Stimulated activated CD4-positive, alpha-beta T cell treated with anti-CD3 and anti-CD28 coated beads, Interleukin-12 subunit alpha, Interleukin-12 subunit beta, amount 100 ng/mL, for 48 hours (primary cell): ENCODE measurements at places on chromosomes 1 and 21.

GRCh38 chr21:25689226-25689625 is 45.5 kb downstream of the ATP5PF start:
- DNase-seq, result no peak

DNA sequence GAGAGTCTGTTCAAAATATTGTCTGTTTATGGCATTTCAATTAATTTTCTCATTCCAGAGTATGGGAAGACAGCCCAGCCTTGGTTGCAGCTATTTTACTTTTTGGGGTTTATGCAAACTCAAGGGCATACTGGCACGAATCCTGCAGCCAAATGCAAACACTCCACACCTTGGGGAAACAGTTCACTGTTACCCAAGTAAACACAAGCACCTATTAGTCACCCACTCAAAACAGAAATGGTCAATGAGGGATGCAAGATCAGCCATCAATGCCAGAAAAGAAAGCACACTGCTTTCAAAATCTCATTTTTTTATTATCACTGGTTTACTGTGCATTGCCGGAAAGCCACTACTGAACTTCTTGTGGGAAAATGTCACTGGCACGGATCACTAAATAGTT is 170.6 kb downstream of the RUNX1 start:
- no peak for DNase-seq

GRCh38 chr1:116498789-116499628 is 71.8 kb downstream of the CD58 start:
- peak; percentile 66 for DNase-seq

DNA sequence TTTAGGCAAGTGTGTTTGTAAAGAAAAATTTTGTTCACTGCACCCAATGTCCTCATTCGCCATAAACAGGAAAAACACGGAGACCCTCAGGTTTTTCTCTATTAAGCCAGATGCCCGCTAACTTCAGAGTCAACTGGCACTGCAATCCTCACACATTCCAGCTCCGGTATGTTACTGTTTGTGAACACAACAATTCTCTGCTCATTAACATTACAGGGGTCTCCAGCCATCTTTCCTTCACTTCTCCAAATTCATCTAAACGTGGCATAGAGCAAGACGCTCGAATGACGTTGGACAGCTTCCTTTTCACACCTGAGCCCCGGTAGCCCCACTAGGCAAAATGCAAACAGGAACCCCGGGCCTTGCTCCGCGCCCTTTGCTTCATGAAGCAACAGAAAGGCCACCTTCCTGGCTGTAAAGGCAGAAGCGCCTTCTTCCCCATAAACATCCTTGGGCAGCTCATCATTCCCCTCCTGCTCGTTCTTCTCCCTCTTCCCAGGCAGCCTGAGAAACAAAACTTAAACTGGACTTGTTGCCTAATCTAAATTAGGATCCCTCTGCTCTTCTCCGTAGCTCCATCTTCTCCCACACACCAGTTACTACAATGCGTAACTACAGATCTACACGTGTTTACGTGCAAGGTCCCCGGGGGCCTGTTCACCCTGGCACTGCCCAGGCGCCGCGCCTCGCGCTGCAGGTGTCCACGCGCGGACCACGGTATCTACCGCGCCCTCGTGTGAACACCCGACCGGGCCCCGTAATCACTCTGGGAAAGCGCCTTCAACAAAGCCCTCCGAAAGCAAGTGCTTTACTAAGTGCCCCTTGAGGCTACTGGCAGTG is 1.2 kb downstream of the LBR start:
- DNase-seq, result no peak

DNA sequence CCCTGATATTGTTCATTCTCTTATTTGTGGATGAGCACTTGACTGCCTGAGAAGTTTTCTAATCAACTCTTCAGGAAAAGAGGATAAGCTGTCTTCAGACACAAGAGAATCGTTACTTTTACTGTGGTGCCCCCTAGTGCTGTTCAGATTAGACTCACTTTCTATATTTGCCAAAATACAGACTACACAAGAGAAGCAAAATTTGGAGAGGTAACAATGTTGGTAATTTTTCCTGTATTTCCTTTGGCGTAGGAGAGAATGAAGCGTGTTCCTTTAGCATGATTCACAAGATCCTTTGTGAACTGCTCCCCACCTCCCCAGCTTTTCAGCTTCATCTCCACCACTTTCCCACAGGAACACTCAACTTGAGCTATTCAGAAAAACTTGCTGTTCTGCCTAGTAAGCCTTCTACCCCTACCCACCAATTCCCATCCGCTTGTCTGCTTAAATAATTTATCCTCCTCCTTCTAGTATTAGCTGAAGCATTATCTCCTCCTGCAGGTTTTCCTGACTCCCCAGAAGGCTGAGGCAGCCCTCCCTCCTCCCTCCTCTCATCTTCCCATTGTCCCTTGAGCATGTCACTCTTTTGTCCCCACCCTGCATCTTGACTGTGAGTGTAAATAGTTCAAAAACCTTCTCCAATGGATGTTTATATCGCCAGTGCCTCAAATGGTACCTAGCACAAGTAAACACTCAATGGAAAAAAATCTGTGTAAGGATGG is 4.5 kb downstream of the TNFSF4 start:
- DNase-seq, result no peak

- no peak for DNase-seq
Observed at GRCh38 chr1:173112129-173112528, 61.4 kb upstream of the TNFSF18 start.

DNA sequence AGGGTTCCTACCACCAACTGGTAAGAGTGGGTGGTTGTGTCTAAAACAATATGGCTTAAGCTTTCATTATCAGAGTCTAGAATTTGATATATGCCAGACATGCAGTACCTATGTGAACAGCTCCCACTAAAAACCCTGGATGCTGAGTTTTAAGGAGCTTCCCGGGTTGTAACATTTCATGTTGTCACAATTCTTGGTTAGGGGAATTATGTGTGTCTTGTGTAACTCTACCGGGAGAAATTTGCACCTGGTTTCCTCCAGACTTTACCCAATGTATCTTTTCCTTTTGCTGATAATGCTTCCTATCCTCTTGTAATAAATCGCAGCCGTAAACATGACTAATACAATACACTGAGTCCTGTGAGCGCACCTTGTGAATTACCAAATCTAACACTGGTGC is 48.3 kb downstream of the ARID4B start:
- no peak for DNase-seq

DNA sequence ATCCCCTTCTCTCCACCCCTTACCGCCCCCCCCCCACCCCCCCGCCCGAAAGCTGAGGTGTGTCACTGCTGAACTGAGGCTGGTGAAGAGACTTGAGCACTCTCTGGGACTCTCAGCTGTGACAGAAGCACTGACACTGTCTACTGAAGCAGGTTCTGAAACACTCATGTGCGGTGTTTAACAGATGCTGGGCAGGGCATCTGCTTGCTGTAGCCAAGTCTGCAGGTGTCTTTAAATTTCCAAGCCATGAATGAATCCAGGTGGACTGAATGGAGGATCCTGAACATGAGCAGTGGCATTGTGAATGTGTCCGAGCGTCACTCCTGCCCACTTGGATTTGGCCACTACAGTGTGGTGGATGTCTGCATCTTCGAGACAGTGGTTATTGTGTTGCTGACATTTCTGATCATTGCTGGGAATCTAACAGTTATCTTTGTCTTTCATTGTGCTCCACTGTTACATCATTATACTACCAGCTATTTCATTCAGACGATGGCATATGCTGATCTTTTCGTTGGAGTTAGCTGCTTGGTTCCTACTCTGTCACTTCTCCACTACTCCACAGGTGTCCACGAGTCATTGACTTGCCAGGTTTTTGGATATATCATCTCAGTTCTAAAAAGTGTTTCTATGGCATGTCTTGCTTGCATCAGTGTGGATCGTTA is at the start of gene GPR52:
Gene GPR52 (plus strand): TSS at position 99 of the 665 bp plus-strand sequence. CDS start 148 bp downstream, at position 247.
- no peak for DNase-seq

- DNase-seq, result no peak
Observed at GRCh38 chr1:61450872-61451571, 273.9 kb downstream of the TM2D1 start.

DNA sequence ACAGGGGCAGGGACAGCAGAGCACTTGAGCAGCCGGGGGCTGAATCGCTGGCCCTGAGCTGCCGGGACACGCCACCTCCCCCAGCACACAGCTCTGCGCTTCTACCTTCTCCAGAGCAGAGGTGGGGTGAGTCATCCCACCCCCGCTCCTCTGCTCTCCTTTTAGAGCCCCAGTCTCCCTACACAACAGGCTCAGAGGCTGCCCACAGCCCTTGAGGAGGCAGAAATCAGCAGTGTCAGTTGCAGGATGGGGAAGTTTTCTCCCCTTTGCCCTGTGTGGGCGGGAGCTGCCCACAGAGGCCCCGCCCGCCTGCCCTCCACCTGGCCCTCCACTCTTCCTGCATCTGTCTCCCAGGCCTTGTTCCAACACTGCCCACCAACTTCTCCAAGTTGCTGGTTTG is 94.6 kb downstream of the STUM start:
- peak; percentile 59 for DNase-seq

DNA sequence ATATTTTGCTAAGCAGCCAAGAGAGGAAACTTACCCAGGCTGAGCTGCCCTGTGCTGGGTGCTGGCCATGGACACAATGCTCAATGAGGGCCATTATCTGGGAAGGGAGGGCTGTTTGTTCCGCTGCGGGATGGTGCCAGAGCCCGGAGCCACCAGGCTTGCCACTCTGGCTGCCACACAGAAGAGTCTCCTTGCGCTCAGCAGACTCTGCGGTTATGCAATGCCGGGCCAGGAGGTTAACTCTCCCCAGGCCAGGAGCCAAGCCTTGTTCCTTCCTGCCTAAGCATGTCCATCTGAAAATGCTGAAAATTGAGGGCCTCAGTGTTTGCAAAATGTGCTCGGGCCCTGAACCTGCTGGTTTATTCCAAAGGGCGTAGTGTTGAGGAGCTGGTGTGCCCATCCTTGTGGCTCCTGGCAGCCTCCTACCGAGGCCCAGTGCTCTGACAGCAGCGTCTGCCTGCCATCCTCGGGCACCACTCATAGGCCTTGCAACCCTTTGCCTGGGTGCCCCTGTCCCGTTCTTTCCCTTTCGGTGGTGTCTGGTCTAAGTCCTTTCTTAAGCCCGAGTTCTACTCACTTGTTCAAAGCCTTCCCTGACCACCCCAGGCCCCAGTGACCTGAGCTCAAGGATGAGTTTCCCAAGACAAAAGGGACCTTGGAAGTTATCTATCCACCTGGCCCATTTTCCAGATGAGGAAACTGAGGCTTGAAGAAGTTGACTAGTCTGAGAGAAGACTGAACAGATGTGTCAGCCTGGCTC is 133.8 kb upstream of the EDN2 start:
- no peak for DNase-seq

DNA sequence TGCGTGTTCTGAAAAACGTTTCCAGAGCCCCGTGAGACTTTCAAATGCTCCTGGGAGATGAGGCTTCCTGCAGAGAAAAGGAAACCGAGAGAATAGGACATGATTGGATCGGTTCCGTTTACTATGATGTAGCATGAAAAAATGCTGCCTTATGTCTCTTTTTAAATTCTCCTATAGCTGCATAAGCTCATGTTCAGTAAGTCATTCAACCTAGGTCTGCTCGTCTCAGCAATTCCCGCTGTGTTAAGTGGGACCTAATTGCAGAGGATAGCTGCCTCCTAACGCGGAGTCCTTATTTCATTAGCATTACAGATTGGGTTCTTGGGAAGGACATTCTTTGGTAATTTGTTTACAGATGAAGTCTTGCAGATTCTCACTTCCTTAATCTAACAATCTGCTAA is 165.3 kb downstream of the GALNT2 start:
- DNase-seq, result no peak

DNA sequence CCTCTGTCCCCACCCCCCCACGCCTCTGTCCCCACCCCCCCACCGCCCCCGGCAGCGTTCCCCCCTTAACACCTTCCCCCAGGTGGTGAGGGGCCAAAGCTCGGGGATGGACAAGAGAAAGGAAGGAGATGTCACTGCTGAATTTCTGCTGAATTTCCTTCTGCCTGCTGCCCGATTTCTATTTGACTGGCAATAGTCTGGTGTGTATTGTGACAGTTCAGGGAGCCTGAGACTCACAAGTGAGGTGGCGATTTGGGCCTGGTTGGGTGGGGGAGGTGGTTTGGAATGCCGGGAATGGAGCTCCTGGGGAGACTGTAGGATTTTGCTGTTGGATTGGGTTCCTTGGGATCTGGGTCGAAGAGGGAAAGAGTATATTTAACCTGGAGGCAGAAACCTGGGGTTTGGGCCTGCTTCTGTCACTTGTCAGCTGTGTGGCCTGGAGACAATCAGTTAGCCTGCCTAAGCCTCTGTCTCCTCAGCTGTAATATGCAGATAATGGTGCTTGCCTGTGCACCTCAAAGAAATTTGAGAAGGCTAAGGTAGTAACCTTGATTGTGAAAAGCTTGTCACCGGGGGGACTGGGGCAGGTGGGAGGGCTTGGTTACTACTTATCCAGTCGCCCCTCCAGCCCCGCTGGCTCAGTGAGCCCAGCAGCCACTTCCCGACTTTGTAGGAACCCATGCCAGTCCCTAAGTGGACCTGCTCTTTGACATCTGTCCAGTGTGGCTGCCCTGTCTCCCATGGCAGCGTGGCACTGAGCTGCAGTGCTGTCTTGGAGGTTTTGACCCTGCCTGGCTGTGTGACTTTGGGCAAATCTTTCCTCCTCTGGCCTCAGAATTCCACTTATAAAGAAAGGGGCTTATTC is 7.7 kb upstream of the LMNA start:
- no peak for DNase-seq

DNA sequence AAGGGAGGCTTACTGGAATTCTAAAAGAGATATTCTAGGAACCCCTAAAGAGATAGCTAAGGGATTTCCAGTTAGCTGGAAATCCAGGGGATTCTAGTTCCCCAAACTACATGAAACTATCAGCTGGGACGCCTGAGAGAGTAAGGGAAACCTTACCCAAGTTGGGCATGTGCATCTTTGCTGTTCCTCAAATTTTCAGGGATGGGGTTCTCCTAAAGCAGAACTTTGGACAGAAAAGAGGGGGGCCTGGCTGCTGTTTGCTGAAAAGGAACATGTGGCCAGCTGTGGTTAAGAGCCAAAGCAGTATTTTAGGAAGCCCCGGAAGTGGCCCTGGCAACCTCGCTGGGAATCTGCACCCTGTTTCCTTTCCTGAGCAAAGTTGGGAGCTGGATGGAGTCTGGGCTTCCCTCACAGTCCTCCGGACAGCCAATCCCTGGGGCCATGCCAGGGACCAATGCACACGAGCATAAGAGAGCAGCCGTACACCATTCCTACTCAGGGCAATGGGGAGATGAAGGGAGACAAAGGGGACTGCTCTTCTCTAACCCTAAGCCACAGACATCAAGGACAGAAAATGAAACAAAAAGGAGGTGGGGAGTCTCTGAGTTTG is 154.3 kb downstream of the PLXNA2 start:
- DNase-seq, result no peak

DNA sequence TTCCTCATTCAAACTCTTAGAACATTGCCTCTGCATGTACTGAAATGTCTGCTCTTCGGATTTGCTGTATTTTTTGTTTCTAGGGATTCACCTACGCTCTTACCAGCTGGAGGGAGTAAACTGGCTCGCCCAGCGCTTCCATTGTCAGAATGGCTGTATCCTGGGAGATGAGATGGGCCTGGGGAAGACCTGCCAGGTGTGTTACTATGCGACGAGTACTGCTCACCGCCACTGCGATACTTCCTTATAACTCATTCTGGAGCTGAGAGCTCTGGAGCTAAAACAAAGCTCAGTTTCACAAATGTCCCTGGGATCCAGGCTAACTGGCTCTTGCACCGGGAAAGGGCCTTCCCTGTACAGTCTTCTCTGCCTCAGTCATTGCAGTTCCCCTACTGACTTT is 10.1 kb downstream of the CHD1L start:
- DNase-seq, result no peak
